ENCODE measurements at places on chromosomes 13 and 19. TPM values are rescaled to one million over a fixed set of nuclear protein-coding genes. Genes with fewer than 3 reads are reported as not detected.

Gene LCP1
- not detected for total RNA-seq

Gene TNFSF11
- total RNA-seq, result not detected

Gene FFAR2
- not detected for total RNA-seq

Gene AMER2
- not detected for total RNA-seq

Gene LHB
- not detected for total RNA-seq

Gene COL5A3
- not detected for total RNA-seq

Gene ZNF146
- total RNA-seq, result 210 TPM

Gene FCGBP
- 16.4 TPM for total RNA-seq

Gene CYP4F8
- total RNA-seq, result not detected

Gene KIR2DL3
- not detected for total RNA-seq

Gene RXFP2
- not detected for total RNA-seq

Gene IFNL4
- total RNA-seq, result not detected

Gene DAND5
- total RNA-seq, result not detected

Gene PLIN4
- 0.16 TPM for total RNA-seq
